ENCODE measurements at places on chromosomes 1 and 21.

DNA sequence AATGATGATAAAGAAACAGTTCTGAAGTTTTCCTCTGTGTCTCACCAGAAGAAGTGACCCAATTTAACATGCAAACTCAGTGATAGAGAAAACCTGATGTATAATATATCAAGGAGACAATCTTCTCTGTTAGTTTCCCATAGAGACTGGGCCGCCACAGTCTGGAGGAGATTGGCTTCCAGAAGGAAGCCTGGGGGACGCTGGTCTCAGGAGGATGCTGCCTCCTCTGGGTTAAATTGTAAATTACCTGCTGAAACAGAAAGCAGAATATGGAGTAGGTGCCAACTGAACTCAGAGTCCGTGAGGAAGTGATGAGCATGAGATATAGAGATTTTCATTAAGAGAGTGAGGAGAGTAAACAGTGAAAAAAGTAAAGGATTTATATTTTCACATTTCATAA, 15.8 kb downstream of the OR14I1 start:
- DNase-seq: peak; percentile 3

DNA sequence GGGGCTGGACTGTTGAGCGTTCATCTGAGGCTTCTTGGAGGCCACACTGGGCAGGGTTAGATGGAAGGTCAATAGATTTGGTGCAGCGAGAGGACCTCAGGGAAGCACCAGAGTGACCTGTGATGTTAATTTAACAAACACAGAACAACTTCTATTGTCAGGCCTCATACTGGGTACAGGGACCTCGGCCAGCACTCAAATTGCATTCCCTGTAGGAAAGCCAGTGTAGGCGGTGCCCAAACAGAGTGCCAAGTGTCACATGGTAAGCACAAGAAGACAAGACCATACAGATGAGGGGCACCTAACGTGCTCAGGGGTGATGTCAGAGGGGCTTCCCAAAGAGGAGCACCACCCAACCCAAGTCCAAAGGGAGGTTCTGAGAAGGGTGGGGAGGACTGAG, 1.3 kb downstream of the TMEM269 start:
- DNase-seq: no peak

GRCh38 chr1:111484391-111485026, 10.7 kb downstream of the C1orf162 start:
- DNase-seq: no peak

GRCh38 chr21:35108887-35109286, 59.8 kb upstream of the RUNX1 start:
- DNase-seq: no peak

DNA sequence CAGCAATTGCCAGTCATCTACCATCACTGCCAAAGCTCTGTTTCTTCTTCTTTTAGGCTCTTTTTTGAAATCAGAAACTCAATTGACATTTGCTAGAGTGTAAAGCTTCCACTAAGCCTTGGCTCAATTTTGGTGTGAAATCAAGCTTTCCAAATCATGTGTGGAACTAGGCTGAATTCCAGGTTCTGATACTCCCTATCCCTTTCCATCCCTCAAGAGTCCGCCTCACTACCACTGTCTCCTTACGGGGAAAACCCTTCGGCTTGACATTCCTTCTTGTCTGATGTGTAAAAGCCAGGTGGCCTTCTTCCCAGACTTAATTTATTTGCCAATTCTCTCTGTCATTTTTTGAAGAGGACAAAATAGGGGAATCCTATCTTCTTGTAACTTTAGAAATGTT, 47.2 kb upstream of the PRMT6 start:
- no peak for DNase-seq

GRCh38 chr1:33424205-33424604, 6.7 kb downstream of the PHC2 start:
- no peak for DNase-seq

- no peak for DNase-seq
These were observed 53.3 kb downstream of the TEX35 start for GRCh38 chr1:178566187-178566586.

GRCh38 chr1:9848022-9848421, 24.3 kb upstream of the CLSTN1 start:
- DNase-seq: no peak

DNA sequence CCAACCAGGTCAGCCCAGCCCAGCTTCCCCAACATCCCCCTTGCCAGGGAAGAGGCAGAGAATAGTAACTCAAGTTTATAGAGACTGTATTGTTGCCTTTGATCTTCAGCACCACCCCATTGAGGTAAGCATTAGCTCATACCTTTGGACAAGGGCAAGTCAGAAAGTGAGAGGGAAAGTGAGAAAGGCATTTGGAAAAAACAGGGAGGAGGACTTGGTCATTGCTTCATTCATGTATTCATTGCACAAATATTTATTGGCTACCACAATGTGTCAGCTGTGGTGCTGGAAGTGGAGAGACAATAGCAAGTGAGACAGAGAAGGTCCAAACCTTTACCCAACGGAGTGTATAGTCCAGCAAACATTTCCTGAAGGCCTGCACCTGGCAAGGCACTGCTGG, 561.2 kb downstream of the KIF26B start:
- DNase-seq: no peak

- DNase-seq: no peak
These were observed 14.7 kb downstream of the NIBAN1 start for GRCh38 chr1:184959626-184960025.

- DNase-seq: no peak
These were observed 15.1 kb downstream of the THEMIS2 start for GRCh38 chr1:27887215-27888021.

DNA sequence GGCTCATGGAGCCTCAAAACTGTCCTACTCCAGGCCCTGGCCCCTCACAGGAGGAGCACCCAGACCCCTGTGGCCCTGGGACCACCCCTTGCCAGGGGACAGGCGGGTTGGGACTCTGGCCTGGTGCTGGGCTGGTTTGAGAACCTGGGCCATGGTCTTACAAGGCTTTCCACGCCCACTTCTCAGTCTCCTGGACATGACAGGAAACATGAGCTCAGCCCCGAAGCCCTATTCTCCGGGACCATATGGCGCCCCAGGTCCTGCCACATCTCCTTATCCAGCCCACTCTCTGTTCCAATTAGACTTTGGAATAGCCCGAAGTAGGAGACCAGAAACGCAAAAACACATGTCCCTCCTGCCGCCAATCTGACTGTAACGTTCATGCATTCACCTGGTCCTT, 47.9 kb downstream of the KCNAB2 start:
- DNase-seq: no peak

GRCh38 chr1:54619749-54620148, 3.6 kb downstream of the FAM151A start:
- no peak for DNase-seq

- DNase-seq: no peak
These were observed 170.4 kb upstream of the NR5A2 start for GRCh38 chr1:199857108-199857507.

DNA sequence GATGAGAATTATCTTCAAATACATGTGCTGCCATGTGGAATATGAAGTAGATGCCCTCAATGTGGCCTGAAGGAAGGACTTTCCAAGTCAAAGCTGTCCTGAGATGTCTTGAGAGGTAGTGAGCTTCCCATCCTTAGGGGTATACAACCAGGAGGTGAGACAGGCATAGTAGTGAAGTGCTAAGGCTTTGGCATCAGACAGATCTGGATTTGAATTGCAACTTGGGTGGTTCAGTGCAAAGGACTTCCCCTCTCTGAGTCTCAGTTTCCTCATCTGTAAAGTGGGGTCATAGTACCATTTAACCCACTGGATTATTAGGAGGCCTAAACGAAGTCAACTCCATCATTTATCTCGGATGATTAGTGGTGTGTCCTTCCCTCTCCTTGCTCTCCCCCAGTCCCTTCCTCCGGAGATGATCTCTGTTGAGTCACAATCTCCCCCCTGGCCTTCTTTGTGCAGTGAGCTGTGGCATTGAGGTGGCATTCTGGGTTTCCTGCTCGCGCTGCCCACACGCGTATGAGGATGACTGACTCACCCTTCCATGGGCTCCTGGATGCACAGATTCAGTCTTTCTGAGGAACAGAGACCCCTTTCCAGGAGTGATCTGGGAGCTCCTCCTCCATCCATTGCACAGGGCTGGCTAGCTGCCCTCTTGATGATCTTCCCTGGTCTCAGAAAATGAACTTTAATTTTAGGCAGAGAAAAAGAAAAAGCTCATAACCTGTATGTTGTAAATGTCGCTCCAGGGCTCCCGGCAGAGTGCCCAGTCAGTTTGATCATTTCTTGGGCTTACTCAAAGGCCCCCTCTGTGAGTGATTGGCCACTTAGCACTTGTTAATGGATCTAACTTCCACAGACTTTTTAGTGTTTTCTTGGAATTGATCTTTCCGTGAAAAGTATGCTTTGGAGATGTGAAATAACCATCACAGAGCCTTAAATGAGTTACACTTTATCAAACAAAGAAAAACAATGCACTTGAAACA, 354.6 kb downstream of the PTPRU start:
- no peak for DNase-seq

DNA sequence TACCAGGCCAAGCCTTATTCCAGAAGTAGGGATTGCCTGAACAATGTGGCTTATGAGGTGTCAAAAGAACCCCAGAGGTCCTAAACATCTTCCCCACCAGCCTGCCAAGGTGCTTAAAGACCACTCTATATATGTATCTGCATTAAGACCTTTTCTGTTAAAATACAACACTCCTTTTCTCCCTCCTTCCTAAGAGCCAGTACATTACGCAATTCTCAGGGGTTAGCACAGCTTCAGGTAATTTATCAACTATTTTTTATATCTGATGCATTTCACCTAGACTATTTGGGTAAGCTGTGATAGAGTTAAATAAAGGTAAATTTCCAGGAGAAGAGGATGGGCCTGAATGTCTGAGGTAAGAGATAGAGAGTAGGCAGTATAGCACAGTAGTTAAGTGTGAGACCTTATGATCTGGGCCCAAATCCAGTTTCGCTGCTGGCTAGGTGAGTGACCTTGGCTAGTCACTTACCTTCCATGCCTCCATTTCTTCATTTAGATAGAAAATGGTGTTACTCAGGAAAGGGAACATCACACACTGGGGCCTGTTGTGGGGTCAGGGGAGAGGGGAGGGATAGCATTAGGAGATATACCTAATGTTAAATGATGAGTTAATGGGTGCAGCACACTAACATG, 5.1 kb upstream of the CCN1 start:
- DNase-seq: no peak

DNA sequence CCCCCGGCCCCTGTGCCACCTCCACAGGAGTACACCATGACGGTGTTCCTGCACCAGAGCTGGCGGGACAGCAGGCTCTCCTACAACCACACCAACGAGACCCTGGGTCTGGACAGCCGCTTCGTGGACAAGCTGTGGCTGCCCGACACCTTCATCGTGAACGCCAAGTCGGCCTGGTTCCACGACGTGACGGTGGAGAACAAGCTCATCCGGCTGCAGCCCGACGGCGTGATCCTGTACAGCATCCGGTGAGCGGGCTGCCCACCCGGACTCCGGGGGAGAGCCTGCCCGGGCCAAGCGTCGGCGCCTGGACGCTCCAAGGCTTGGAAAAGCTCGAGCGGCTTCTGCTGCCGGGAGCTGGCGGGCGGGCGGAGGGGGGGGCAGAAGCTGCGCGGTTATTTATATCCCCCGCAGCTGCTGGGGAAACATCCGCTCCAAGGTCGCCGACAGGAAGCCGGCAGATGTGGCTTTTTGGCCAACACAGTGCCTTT, 6.4 kb downstream of the GABRD start:
- DNase-seq: no peak

- no peak for DNase-seq
These were observed 2.5 kb upstream of the UMODL1 start for GRCh38 chr21:42068592-42068991.

DNA sequence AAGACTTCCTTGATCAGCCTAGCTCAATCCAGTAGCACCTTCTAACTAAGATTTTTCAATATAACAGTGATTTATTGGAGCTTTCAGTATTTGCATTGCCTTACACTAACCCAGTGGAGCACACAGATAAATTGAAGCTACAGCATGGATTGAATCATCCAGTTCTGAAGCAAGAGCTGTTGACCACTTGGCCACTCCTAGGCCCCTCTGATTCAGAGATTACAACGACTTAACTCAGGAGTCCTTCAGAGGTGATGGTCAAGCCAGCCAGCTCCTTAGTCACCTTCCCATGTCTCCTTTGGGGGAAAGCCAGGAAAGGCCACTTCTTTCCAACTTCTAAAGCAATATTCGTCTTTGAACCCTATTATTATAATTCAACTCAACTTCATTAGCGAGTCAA, 151.8 kb downstream of the TENT5C start:
- no peak for DNase-seq

DNA sequence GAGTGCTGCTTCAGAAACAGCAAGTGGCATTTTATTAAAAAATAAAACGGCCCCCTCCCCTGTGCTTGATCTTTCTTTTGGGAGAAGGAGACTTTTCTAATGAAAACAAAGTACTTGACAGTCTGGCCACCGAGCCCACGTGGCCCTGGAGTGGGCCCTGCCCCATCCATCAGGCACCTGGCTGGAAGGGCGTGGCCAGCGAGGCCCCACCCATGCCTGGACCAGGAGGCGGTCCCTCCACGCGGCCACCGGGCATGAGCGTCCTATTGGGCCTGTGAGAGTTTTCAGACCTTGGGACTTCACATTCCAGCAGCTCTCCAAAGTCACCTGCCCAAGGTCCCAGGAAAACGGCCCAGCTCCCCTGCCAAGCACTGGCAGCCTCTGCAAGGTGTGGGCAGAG, 144.7 kb downstream of the CASZ1 start:
- no peak for DNase-seq

DNA sequence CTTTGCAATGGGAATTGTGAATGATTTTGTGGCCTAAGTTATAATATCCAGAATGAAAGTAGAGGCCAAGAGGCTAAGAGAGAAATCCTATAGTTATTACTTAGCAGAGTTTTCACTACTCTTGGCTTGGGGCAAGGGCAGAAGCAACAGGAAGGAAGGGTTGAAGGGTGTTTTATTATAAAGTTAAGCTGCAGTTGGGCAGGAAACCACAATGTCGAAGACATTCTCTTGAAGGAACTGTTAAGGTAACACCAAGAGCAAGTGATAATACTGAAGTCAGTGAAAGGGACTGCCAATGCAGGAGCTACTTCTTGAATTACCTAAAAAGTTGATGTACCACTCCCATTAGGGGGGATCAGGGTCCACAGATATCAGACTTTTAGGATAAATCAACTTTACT, 8.3 kb downstream of the XCL2 start:
- DNase-seq: no peak

DNA sequence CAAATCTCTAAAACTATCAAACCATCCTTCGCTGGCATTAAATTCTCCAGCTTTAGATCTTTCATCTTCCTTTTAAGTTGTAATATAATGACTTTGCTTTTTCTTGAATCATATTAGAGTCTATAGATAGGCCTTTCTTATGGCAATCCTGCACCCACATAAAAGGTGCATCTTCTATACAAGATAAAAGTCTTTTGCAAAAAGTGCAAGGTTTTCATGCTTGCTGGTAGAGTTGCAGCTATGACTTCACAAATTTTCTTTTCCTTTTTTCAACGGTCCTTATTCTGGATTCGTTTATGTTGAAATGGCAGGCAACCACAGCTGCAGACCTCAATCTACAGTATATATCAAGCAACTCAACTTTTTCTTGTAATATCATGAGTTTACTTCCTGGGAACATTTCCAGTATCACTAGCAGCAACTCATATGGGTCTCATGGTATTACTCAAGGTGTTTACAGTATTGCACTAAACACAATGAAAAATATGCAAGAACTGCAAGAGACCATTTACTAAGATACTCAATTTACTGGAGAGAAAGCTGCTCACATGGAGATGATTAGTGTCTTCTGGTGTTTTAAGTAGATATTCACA, 22.1 kb downstream of the OMA1 start:
- no peak for DNase-seq

- DNase-seq: peak; percentile 78
These were observed at the start of gene RCSD1 for GRCh38 chr1:167629681-167630567. RCSD1 (plus strand) TSS chr1:167630232; CDS start chr1:167630424, 192 bp downstream.

Measured in stimulated activated CD4-positive, alpha-beta T cell treated with anti-CD3 and anti-CD28 coated beads, Interleukin-2, amount 100 ng/mL, for 24 hours (primary cell).